Activated gamma-delta T cell treated with Interleukin-2 at 50 U/mL for 16 hours (primary cell): ENCODE measurements at places on chromosomes 2 and 18.
A peak's percentile ranks its signal among the peaks of the same experiment; 100 is the strongest.

DNA sequence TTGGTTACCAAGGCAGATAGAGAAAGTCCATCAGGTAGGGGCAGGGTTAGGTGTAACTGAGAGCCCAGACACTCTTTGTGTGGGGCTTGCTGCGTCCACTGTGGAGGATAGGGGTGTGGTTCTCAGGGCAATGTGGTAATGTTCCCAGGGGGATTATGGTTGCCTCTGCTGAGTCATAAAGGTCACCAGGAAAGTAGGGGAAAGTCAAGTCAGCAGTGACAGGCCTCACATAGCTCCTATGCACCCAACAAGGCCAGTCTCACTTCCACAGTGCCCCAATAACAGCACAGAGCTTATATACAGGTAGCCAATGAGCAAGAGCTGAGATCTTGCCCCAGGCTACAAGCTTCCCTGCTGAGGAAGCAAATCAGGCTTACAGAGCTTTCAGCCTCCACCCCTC, 1438.0 kb upstream of the ZEB2 start:
- DNase-seq = no peak

DNA sequence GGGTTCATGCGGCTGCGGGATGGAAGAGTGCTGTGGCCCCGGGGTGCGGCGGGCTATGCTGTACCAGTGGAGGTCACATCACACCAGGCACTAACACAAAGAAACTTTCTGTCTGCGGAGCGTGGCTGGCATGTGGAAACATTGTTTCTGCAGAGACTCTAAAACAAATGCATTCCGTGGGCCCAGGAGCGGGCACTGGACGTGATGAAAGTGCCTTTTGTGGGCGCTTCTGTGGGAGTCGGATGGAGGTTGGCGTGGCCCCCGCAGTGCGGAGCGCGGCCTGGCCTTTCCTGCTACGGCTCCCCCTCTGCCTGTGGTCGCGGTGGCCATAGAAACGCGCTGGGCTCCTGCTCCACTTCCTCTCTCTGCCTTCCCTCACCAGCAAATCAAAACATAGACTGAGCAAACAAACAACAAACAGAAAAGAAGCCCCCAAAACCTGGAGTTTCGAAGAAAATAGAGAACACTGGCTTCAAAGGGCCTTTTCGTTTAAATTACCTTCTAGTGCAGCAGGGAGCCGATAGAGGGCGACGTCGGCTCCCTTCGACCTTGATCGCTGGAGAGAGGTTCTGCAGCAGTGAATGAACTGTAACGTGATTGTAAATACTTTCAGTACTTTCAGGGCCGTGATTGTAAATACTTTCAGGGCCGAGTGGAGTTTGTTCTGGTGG, 51.4 kb downstream of the KIF5C start:
- peak; percentile 43 for DNase-seq

DNA sequence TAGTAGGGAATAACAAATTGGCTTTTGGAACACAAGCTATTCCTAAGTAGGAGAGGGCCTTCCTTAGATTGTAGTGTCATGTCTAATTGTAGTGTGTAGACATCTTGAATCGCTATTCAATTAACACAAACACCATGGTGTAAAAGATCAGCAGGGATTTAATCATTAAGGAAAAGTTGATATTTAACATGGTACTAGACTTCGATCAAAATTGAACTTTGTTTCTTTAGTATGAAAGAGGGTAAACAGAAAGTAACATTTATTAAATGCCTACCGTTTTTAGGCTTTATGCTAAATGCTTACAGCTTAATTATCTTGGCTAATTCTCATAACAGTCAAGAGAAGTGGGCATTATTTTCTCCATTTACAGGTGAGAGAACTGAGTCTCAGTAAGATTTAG, 37.5 kb upstream of the FIGN start:
- DNase-seq = no peak

DNA sequence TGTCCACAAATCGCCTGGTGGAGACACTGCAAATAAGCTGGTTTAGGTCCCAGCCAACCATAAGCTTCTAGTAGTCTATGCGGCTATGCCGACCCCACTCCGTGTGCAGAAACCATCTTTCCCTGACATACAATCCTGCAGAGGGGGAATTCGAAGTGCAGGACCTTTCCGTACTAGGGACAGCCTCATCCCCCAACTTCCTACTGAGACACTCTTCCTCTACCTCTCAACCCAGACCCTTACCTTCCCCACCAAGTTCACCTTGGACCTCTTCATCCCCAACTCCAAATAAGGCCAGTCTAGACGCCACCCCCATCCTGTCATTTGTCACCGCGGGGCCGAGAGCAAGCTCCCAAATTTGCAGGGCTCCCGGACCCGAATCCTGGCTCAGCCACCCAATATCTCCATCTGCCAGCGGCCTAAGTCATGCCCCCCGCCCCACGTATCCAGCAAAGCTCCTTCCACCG, 496 bp downstream of the SUCLG1 start:
- peak; percentile 19 for DNase-seq

GRCh38 chr2:161068670-161069069, 91.6 kb upstream of the TANK start:
- no peak for DNase-seq

- no peak for DNase-seq
These were observed 62.9 kb downstream of the COX7A2L start for GRCh38 chr2:42298132-42298531.

- DNase-seq = no peak
These were observed 10.1 kb downstream of the ITM2C start for GRCh38 chr2:230874876-230875275.

- DNase-seq = no peak
These were observed 17.0 kb upstream of the C1QL2 start for GRCh38 chr2:119175517-119175916.

DNA sequence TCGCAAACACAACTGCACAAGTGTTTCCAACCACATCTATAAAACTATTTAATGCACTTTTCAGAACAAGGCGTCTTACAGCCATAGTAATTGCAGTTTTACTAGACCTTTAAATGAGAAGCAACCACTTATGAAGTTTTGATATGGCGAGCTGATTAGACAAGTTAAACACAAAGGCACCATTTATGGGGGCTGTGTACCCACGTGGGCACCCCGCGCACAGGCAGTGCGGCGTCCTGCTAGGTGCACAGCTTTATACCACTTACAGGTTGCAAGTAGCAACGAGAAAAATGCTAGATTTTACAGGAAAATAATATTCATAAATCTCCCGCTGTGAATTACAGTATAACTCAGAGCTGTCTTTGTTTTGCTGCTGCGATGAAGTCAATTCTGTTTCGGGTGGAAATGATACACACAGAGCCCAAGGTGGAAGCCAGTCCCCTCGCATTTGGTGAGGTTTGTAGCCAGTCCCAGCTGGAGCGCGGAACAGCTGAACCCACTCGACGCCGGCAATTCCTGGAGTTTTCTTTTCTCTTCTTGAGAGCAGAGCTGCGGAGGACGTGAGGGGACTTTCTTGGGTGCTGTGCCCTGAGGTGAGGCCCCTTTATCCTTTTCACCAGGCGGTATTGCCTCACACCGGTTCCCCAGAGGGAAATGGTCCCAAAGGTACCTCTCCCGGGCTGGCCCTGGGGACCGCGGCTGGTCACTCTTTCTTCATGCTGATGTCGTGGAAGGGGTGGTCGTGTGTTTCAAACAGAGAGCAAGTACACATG, 76.7 kb downstream of the PTGR3 start:
- no peak for DNase-seq

DNA sequence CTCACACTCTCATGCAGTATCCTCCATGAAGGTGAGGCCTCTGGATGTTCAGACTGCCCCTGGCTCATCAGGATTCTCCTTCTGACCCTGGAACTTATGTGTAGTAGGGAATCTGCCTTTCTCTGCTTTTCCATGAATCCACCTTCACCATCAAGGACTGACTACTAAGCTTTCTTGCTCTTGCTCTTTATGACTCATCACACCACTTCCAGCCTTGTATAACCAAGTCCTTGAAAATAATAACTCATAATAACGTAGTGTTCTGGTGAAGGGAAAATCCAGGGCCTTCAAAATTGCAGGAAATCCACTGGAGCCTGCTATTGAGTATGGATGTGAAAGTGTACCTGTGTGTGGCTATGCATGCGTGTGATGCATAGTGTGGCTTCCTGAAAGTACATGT, 11.3 kb upstream of the KCNS3 start:
- no peak for DNase-seq

- no peak for DNase-seq
These were observed 201.7 kb upstream of the STK17B start for GRCh38 chr2:196372811-196373664.

DNA sequence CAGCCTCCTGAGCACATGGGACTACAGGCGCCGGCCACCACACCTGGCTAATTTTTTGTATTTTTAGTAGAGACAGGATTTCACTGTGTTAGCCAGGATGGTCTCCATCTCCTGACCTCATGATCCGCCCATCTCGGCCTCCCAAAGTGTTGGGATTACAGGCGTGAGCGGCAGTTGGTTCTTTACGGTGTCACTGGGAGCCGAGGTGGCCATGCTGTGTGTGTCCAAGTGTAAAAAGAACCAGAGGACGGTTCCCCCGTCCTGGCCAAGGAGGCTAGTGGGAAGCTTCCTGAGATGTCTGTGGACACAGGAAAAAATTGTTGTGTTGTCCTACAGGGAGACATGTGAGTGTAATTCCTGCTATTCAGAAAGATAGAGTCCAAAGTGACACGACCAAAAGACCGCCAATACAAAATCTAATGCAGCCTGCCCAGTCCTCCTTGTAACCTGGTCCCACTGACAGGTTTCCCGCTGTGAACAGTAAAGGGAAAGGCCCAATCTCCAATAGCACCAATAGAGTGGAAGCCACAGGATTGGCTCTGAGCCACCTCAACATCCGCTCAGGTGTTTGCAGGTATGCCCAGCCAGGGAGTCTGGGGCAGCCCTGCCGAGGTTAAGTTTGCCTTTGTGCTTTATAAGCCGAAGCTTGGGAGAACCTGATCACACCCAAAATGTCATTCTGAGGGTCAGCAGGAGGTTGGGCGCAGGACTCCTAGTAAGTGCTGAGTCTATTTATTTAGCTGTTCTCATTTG, 40.6 kb downstream of the NCK2 start:
- DNase-seq = no peak

- no peak for DNase-seq
These were observed 102.9 kb downstream of the PRKCE start for GRCh38 chr2:45754131-45755010.

DNA sequence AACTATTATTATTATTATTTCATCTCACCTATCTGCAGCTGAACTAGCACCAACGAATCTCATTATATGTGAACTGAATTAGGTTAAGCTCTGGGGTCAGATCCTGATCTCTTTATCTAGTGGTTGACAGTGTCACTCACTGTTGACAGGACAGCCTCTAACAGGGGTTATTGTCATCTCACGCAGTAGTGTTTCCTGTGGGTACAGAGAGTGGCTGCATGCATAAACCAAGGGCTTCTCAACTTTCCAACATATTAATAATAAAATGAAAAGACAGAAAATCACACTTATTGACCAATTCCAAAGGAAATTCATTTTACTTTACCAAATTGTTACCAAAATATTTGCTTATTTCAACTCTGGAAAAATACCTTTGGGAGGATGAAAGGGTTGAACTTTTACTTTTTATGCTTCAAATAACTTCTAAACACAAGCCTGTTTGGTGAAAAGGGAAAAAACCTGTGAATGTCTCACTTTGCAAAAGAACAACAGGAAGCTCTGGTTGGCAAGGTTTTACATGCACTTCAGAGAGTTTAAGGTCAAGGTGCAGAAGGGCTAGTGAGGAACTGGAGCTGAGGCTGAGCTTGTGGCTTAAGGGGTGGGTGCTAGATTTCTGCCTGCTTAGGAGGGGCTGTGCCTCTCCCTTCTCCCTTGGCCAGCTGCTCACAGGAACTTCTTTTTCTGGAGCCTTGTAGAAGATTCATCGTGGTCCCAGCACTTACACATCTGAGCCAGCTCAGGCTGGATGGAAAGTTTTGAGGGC, 72.6 kb downstream of the CTAGE1 start:
- peak; percentile 60 for DNase-seq

DNA sequence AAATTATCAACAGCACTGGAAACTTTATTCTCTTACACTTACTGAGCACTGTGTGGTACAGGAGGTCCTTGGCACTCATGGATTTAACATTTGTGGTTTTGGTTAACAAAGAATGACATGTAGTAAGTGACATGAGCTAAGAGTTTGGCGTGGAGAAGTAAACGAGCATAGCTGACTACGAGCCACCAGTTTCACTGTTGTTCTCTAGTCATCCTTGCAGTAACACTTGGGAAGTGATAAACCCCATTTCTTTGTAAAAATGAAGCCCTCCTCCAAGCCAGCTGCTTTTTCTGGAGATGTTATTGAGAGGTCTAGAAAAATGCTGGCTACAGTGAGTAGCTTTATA, 32.7 kb downstream of the QPCT start:
- no peak for DNase-seq

DNA sequence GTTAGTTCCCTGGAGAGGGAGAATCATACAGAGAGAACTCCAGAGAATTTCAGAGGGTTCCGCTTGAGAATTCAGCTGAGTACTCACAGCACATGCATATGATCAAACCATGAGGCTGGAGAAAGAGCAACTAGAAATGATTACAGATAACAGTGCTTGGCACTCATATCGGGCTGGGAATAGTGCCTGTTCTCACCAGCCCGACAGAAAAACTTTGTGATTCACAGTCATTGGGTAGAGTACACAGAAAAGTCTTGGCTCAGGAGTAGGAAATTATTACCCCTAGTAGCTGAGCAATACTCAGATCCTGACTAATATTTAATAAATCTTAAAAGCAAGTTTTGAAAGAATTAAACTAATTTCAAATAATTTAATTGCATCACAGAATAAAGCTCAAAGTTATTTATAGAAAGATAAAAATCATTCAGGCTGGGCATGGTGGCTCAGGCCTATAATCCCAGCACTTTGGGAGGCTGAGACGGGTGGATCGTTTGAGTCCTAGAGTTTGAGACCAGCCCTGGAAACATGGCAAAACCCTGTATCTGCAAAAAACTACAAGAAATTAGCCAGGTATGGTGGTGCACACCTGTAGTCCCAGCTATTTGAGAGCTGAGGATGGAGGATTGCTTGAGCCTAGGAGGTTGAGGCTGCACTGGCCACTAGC, 6.8 kb downstream of the WDPCP start:
- DNase-seq = no peak

GRCh38 chr2:159892990-159893810, 95.2 kb upstream of the CD302 start:
- DNase-seq = no peak

DNA sequence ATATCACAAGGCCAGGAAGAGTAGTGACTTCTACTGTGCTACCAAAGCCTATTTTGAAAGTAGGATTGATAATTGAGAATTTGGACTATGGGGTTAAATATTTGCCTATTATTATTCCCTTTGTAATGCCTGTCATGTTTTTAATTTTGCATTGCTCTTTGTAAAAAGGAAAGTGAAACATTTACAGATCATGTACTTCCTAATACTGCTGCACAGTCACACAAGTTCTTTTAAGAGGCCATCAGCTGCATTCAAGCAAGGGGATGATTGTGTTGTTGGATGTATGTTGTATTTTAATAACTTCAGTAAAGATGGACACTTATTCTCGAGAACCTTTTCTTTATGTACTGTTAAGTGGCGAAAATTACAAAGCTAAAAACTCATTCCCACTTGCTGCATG, 70.1 kb downstream of the PLEKHA3 start:
- DNase-seq = no peak

DNA sequence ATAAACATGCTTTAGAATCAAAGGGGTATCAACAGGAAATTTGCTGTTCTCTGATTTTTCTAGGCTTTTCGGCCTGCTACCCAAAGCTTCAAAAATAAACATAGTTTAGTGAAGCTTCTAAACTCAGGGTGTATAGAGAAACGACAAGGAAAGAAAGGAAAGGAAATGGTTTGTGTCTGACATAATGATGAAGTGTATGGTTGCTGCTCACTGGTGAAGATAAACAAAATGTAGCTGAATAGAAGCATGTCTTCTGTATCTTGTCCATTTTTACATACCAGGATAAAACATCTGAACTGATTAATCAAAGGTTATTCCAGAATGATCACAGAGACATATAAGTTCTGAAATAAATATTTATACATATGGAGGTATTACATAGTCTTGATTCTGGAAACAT, 1324.6 kb upstream of the NRXN1 start:
- no peak for DNase-seq
